ENCODE measurements at places on chromosomes 1 and 21. TPM values are rescaled to one million over a fixed set of nuclear protein-coding genes. Genes with fewer than 3 reads are reported as not detected.

- no peak for DNase-seq
These were observed 218.3 kb downstream of the HHIPL2 start for GRCh38 chr1:222329493-222330045.

GRCh38 chr1:221182791-221183533 lies 303.7 kb downstream of the HLX start:
- DNase-seq = no peak

DNA sequence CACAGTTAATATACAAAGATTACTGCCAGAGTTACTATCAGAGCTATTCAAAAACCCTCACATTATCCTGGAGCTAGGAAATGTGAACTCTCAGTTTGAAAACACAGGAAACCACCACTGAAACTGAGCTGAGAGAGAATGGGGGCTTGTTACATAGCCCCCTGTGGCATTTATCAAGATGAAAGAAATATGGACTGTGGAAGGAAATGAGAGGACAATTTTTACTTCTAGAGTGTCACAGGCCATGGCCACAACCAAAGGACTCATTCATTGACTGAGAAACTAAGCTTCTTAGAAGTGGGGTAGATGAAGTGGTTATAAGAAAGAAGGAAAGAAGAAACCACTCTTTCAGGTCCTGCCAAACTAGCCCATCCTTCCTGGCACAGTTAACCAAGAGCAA lies 25.3 kb downstream of the DSTYK start:
- DNase-seq = no peak

DNA sequence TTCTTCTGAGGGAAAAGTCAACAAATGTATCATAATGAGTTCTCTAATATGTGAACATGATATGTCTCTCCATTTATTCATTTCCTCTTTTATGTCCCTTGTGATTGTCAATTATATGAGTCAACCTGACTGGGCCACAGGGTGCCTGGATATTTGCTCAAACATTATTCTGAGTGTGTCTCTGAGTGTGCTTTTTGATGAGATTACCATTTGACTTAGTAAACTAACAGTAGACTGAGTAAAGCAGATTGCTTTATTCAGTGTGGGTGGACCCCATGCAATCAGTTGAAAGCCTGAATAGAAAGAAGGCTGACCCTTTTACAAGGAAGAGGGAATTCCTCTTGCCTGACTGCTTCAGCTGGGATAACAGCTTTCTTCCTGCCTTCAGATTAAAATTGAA lies 142.6 kb downstream of the SLC35F3 start:
- DNase-seq = no peak

GRCh38 chr21:45153358-45154318 lies 79.3 kb downstream of the ADARB1 start:
- no peak for DNase-seq

DNA sequence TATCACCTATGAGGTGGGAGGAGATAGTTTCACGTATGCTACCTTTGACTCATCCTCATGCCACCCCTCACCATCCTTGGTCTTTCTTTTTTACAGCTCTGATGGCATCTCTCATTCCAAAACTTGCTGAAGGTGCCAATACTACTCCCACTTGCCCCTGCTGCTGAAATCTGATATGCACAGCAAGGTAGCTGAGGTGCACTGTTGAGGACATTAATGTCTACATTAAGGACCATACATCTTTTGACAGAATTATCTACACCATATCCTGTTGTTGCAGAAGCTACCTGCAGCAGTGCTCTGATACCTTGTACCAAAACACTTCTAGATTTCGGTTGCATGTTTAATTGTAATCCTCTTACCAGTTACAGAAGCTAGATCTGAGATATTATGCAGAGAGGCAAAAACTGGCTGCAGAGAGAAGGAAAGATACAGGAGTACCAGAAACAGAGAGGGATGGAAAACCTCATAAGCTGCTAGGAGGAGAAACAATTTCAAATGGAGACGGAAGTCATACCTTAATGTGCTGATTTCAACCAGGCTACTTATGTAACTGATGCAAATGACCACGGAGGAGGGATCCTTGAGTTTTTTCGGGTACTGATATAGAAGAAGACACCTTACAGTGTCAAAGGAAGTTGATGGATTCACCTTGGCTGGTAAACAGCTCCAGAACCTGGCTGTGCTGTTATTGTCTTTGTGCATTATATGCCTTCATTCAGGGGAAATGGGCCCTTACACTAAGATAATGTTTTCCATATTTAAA lies 19.3 kb upstream of the PTPRC start:
- no peak for DNase-seq

DNA sequence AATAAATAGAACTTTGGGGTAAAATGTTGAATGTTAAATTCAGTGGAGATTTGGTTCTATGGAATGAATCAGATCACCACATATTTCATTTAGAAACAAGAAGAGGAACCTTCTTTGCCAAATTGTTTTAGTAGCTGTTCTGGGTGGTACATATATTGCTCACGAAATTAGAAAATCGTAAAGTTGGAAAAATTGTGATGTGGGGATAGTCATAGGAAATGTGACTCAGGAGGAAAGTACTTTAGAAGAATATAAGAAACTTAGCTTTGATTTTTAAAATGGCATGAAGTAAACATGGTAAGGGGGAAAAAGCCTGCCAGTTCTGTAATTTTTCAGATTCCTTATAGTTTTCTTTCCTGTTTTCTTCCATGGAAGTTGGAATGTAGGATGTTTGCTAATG lies 27.4 kb downstream of the RRP15 start:
- DNase-seq = no peak

Gene LRRC40
- 41.2 TPM for total RNA-seq

- DNase-seq = no peak
These were observed 17.2 kb upstream of the ATP1A4 start for GRCh38 chr1:160133990-160134770.

Gene SUCO
- 31.4 TPM for total RNA-seq
